H4 (cell line): ENCODE measurements at places on chromosomes 1 and 21. TPM values are rescaled to one million over a fixed set of nuclear protein-coding genes. Genes with fewer than 3 reads are reported as not detected.

The LCE6A gene
- not detected in 2 replicates for total RNA-seq

DNA sequence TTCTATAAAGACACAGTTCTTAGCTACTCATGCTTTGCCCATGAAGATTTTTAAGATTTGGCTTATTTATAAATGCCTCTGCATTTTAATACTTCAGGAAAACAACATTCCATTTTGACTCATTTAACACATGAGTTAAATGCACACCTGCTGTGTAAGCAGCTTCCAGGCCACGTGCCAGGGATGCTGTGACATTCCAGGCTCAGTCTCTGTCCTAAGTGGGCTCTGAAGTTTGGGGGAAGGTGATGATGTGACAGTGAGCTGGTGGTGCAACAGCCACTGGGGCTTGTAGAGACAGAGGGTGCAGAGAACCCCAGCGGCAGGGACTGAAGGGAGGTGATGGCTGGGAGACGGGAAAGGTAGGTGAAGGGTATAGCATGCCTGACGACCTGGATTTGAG lies 40.7 kb downstream of the HHAT start:
- no peak for DNase-seq

- DNase-seq, result no peak
These were observed 341.0 kb downstream of the LMO4 start for GRCh38 chr1:87669674-87670073.

DNA sequence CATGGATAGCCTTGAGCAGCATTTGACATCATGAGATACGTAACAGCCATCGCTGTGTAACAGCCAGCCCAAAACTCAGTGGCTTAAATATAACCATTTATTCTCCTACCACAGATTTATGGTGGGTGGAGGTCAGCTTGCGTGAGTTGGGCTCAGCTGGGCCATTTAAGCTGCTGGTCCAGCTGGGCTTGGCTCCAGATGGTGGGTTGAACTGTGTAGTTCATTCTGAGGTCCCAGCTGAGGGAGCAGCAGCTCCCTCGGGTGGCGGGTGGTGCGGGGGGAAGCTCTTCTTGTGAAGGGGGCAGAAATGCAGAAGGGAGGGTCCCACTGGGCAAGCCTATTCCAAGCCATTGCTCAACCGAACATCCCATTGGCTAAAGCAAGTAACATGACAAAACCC lies 75.9 kb downstream of the IGSF21 start:
- DNase-seq, result no peak

The KLF17 gene
- total RNA-seq, result not detected in 2 replicates

DNA sequence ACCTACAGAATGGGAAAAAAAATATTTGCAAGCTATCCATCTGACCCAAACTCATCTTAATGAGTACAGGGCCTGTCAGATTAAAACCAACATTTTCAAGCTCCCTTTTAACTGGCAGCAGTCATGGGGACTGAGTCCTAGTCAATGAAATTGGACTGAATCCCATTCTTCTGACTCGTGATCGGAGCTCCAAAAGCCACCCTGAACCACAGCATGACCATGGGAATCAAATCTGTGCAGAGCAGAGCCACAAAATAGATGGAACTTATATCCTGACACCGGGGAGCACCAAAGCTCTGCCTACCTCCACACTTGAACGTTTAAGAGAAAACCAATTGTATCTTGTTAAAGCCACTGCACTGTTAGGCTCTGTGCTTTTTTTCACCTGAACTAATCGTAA lies 5.0 kb upstream of the RWDD3 start:
- DNase-seq, result no peak

- DNase-seq, result no peak
These were observed 29.7 kb upstream of the TRABD2B start for GRCh38 chr1:48026701-48027532.

The FAM3B gene
- total RNA-seq, result not detected in 2 replicates

- DNase-seq, result no peak
These were observed 37.2 kb downstream of the KCNJ6 start for GRCh38 chr21:37878946-37879660.

GRCh38 chr1:78007677-78008341 lies 3.1 kb downstream of the DNAJB4 start:
- no peak for DNase-seq

- DNase-seq, result no peak
These were observed 35.4 kb upstream of the HEATR1 start for GRCh38 chr1:236639686-236640085.

GRCh38 chr1:3319874-3320245 lies 134.6 kb upstream of the ARHGEF16 start:
- peak; percentile 89 for DNase-seq

DNA sequence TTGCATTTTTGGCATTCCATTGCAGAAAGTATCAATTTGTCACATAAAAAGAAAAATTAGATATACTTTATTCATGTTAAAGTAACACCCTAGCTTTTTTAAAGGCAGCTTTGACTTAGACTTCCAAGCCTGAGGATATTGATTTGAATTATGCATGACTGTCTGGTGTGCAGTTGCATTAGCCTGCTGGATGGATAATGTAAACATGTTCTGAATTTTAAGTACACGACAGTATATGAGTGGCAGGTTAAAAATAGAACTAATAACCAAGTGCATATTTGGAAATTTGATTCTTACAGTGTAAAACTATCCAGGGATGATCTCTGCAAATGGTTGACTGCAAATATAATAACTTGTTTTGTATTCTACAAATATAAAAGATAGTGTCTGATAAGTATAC lies 124.0 kb downstream of the SYT14 start:
- no peak for DNase-seq

DNA sequence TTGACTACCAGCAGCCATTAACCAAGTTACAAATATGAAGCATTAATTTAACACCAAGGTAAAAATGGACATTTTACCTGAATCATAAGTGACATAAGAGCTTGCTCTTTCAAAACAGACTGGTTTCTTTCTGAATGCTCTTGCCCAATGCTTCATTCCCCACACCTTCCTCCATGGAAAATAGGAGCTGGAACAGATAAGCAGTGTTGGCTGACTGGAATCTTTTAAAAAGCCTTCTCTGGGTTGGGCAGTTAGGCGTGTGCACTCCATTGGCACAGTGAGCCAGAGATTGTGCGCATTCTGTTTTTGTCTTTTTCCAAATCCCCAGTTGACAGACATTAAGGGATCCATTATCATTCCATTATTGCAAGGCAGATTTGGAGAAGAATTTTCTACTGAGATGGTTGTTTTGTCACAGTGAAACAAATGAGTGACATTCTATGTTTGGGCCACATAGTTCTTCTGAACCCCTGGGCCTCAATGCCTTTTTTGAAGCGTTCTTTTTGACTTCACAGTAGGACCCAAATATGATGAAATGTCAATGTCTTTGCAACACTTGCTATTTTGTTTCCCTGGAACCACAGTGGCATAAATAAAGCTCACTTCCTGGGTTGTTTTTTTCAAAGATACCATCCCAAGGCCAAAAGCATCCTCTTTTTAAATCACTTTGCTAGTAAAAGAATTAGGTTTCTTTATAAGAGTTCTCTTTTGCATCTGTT lies 32.3 kb downstream of the LRRC8B start:
- DNase-seq, result no peak

The TCHHL1 gene
- not detected in 2 replicates for total RNA-seq

GRCh38 chr1:228434689-228435088 lies 18.0 kb upstream of the TRIM17 start:
- no peak for DNase-seq

GRCh38 chr1:154474802-154475201 lies 27.2 kb upstream of the TDRD10 start:
- peak; percentile 91 for DNase-seq

GRCh38 chr1:112735752-112736151 lies 20.6 kb upstream of the PPM1J start:
- peak; percentile 16 for DNase-seq

- DNase-seq, result no peak
These were observed 414.1 kb upstream of the ESRRG start for GRCh38 chr1:217137210-217137881.

The HES5 gene
- not detected in 2 replicates for total RNA-seq

The SLC6A9 gene
- total RNA-seq, result 9.6 and 10.0 TPM in 2 replicates

- DNase-seq, result no peak
These were observed 9.5 kb downstream of the SLC45A3 start for GRCh38 chr1:205670611-205671430.

- DNase-seq, result no peak
These were observed 204.8 kb downstream of the KCNK2 start for GRCh38 chr1:215287362-215287761.

The EVI5 gene
- 3.6 and 3.9 TPM in 2 replicates for total RNA-seq

The FCAMR gene
- not detected in 2 replicates for total RNA-seq

DNA sequence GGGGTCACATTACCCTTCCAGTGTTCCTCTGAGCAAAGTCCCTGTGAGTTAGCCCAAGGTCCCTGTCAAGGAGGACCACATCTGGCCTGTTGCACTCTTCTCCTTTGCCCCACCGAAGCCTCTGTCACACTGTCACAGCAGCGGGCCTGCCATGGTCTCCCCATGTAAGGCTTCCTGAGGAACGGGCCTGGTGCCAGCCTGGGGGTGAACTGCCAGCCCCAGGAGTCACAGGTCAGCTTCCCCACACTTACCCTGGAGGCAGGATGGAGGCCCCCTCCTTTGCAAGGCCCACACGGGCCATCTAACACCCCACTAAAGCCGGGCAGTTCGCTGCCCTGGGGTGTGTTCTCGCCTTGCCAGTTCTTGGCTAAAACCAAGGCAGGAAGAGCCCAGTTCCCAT lies 14.1 kb downstream of the TNFRSF1B start:
- no peak for DNase-seq

DNA sequence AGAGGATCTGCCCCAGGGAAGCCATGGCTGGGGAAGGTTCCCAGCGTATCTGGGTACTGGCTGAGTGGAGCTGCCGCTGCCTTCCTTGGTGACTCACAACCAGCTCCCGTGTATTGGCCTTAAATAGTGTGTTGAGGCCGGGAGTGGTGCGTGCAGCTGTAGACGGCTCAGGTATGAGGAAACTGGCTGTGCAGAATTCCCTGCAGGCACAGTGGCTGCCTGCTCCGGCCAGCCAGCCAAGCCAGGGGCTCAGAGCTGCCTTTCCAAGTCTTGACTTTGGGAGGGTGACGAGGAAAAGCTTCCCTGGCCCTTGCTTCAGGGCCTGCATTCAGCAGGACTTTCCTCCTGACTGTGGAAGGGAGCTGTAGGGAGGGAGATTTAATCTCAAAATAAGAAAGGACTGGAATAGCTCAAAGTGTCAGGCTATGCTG lies at the start of gene VTCN1:
Gene VTCN1, minus strand, starts transcription at position 97 of the 431 bp plus-strand sequence. Its CDS starts 72 bp downstream, at position 25.
- peak; percentile 4 for DNase-seq

- DNase-seq, result no peak
These were observed 49.8 kb downstream of the PTGER3 start for GRCh38 chr1:70997793-70998192.

DNA sequence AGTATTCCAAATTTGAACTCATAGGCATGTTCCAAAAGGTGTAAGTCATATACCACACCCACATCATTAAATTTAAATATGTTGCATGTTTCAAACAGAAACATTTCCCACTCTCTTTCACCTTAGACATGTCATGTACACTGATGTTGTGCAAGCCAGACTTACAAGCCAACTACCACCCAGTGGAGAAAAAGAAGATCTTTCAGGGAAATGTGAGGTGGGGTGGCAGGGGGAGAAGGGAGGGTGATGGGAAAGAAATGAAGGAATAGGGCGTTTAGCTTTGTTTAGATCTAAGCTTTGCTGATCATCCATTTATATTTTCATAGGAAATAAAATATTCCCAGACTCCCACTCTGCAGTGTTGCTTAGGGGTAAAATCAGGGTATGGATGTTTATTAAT lies 1.6 kb downstream of the NEGR1 start:
- DNase-seq, result peak; percentile 17

DNA sequence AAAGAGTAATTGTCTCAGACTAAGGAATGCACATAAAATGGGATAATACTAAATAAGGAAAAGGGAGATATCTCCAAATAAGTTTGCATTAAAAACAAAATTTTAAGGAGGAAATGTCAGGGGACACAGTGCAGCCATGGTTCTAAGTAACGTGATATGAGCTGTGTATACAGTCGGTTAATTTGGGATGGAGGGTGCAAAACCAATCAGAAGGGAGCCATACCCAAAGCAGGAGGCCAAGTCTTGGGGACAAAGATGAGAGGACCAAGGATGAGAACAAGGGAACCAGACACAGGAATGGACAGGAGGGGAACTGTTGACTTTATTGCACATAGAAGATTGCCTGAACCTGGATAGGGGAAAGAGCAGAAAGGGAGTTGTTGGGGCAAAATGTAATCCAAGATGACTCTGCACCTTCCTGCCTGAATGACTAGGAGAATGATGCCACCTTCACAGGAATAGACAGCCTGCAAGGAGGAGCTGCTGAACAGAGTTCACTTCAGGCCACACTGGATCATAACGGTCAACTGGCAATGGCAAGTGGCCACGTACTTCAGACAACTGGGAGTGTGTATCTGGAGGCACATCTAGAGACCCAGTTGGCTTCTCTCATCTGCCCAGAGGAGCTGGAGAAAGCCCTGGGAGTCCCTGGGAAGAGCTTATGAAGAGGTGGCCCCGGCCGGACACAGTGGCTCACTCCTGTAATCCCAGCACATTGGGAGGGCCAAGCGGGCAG lies 22.0 kb upstream of the BOLA1 start:
- DNase-seq, result no peak

DNA sequence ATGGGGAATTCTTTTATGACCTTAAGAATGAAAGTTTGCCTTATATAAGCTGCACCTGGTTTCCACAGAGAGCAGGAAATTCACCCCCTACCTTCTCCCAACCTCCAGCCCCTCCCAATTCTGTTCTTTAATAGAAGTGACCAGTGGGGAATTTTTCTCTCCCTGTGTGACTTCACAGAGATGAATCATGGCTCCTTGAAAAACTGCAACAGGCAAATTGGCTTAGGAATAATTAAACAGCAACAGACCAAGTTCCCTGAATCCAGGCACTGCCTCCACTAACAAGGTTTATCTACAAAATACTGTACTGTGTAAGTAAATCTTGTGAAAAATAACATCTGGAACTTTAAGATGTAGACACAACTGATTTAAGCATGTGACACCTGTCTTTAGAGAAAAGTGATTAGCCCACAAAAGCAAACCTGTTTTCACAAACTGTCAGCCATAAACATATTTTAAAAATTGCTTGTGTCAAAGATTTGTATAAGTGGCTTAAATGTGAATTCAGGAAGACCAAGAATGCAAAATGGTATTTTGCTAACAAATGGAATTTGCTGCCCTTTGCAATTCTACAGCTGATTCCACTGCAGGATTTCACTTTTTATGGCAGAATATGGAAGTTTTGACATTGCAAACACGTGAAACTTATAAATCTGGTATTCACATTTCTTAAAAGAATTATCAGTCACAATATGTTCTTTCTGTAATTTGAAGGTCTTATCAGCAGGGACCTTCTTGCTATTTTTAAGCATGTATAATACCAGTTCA lies 54.0 kb downstream of the ALG14 start:
- DNase-seq, result no peak
